Suprapubic skin (tissue), 4 donors: ENCODE measurements at places on chromosomes 6 and 20.

GRCh38 chr6:84422380-84422968 lies 195.0 kb upstream of the CEP162 start:
- no peaks in the 10 kb centered on the region for H3K4me1 ChIP-seq
- no peaks in the 10 kb centered on the region for H3K27me3 ChIP-seq
- H3K27ac ChIP-seq: no peak overlapping the region

GRCh38 chr20:41411391-41411847 lies 44.8 kb upstream of the EMILIN3 start:
- no peak for DNase-seq
- no peaks in the 10 kb centered on the region for H3K27me3 ChIP-seq
- peaks cover 32% of the 10 kb centered on the region for H3K4me1 ChIP-seq
- H3K27ac ChIP-seq: peak overlapping the region; percentile 50

DNA sequence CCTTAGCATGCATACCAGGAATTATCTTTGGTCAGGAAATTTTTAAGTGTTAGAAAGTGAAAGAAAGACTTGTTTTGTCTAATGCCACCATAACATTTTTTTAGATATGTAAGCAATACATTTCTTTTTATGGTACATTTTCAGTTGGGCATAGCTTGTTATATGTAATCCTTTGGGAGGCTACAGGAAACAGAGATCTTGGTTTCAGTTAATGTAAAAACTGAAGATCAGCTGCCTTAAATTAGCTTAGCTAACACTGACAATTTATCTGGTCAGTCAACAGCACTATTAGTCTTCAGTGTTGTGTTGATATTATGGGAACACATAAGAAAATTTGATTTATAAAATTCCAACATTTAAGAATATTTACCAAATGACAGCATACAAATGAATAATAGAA lies 78.6 kb upstream of the SMIM8 start:
- H3K36me3 ChIP-seq: peaks cover 51% of the 10 kb centered on the region
- H3K27me3 ChIP-seq: no peaks in the 10 kb centered on the region

DNA sequence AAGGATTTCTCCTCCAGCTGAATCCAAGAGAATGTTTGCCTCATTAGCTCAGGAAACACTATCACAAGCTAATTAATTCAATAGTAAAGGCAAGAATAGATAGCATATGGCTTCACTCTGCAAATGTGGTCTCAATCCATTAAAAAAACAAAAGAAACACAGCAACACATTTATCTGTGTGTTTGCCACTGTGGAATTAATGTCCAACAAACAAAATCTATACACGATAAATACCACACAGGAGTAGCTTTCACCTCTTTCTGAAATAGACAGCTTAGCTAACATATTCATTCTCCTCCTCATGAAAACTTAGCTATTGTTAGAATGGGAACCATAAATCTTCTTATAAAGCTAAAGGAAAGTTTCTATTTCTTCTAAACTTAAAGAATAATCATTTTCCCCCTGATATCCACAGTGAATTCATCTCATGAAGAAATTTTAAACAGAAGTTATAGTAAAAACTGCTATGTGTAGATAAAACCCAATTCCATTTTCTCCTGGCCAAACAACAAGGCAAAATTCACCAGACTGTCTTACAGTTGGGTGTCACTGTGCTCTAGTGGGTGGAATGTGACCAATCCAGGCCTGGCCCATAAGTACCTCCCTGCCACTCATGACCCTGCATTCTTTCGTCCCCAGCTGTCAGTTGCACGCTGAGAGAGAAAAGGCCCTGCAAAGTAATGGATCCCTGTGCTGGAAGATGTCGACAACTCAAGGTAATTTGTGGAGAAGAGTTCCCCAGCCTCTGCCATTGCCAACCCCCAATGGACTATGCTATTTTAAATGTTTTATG lies 92.9 kb upstream of the NRSN1 start:
- H3K27me3 ChIP-seq: no peaks in the 10 kb centered on the region
- no peaks in the 10 kb centered on the region for H3K4me1 ChIP-seq

GRCh38 chr6:62286470-62286843 lies 432 bp upstream of the KHDRBS2 start:
- H3K27ac ChIP-seq: no peak overlapping the region
- no peaks in the 10 kb centered on the region for H3K36me3 ChIP-seq
- no peak for DNase-seq
- H3K4me3 ChIP-seq: peak overlapping the region; percentile 39

DNA sequence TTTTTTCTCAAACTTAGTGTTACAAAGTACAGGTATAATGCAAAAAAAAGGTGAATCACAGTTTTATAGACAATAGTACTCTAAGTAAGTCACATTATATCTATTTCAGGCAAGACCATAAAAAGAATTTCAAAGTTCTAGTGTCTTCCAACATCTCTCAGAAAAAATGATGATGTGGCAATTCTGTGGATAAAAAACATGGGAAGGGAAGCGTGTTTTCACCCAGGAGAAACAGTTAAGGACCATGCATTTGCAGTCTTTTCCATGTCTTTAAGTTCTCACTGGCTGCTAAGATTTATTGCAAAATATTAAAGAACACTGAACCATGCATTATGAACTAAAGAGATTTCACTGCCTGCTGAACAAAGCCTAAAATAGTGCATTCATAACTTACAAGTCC lies 1.8 kb downstream of the SSR1 start:
- H3K4me1 ChIP-seq: peaks cover 37% of the 10 kb centered on the region
- H3K27me3 ChIP-seq: no peaks in the 10 kb centered on the region
- no peak overlapping the region for H3K27ac ChIP-seq
- no peak for DNase-seq

- H3K4me1 ChIP-seq: no peaks in the 10 kb centered on the region
- no peak overlapping the region for H3K27ac ChIP-seq
- no peaks in the 10 kb centered on the region for H3K36me3 ChIP-seq
- no peak overlapping the region for H3K4me3 ChIP-seq
- DNase-seq: no peak
- peaks cover 10% of the 10 kb centered on the region for H3K27me3 ChIP-seq
Measured at GRCh38 chr6:168785720-168786511, 344.9 kb downstream of the SMOC2 start.

DNA sequence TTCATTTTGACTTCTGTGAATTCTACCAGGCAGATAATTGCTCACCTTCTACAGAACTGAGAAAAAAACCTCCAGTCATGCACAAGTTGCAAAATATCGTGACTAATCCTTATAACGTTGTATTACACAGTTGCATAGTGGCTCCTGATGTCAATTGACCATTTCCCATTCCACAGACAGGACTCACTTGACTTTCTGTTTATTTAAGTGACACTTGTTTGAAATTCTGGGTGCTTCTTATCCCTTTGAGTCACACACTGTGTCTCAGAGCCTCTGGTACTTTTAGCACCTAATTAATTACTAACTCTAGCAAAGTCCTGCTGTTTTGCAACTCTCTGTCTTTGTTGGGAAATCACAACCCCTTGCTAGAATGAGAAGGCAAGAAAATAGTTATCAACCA lies 16.2 kb upstream of the RSPO3 start:
- no peaks in the 10 kb centered on the region for H3K4me1 ChIP-seq
- H3K27ac ChIP-seq: no peak overlapping the region
- no peak overlapping the region for H3K4me3 ChIP-seq
- no peak for DNase-seq
- no peaks in the 10 kb centered on the region for H3K27me3 ChIP-seq

DNA sequence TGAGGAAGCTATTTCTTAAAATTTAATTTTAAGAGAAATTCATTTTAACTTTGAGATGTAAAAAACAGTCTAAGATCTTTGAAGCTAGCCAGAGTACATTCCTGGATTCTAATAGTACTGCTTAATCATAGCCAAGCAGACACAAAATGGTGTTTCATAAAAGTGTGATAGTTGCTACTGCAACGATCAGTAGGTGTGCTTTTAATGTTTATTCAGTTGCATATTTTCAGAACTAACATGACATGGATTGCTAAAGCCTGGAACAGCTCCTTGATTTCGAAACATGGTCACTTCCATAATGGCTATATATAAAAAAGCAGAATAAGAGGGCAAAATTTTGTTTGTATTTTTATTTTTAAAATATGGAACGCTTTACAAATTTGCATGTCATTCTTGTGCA lies 35.5 kb downstream of the SESN1 start:
- DNase-seq: no peak
- H3K4me1 ChIP-seq: peaks cover 26% of the 10 kb centered on the region
- no peaks in the 10 kb centered on the region for H3K36me3 ChIP-seq

DNA sequence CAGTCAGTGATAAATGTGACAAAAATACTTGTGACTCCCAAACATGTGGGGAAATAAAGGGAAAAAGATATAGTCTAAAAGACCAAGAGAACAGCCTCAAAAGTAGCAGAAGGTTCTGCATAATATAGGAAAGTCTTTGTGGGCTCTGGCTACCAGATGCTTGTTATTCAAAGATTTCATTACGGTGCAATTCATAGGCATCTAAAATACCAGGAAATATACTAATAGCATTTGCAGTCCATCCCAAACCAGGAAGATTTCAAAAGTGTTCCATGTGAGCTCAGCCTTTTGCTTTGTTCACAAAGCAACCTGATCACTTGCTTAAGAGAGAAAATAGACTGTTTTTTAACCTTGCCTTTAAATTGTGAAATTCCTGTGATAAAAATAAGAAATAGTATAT lies 506.7 kb upstream of the MARCKS start:
- peaks cover 14% of the 10 kb centered on the region for H3K4me1 ChIP-seq
- H3K4me3 ChIP-seq: no peak overlapping the region
- no peaks in the 10 kb centered on the region for H3K36me3 ChIP-seq
- no peak overlapping the region for H3K27ac ChIP-seq
